NCI-H1436 treated with DMSO at 0.1 percent for 48 hours (cell line): ENCODE measurements at places on chromosomes 5 and 9.
A peak's percentile ranks its signal among the peaks of the same experiment; 100 is the strongest.

- no peak for DNase-seq
Observed at GRCh38 chr5:8241558-8241957, 372.6 kb downstream of the MTRR start.

DNA sequence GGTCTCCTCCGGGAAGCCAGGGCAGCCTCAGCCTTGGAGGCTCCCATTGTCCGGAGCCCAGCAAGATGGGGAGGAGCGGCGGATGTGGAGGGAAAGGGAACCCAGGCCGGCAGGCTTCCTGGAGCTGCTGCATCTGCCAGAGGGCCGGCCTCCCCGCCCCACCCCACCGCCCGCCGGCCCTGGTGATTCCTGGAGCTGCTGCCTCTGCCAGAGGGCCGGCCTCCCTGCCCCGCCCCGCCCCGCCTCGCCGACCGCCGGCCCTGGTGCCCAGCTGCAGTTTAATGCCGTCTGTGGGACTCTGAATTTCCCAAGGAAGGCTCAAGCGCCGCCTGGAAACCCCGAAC is 31.6 kb downstream of the EXD3 start:
- DNase-seq, result no peak

GRCh38 chr5:94562327-94562971 is 56.0 kb downstream of the KIAA0825 start:
- no peak for DNase-seq

DNA sequence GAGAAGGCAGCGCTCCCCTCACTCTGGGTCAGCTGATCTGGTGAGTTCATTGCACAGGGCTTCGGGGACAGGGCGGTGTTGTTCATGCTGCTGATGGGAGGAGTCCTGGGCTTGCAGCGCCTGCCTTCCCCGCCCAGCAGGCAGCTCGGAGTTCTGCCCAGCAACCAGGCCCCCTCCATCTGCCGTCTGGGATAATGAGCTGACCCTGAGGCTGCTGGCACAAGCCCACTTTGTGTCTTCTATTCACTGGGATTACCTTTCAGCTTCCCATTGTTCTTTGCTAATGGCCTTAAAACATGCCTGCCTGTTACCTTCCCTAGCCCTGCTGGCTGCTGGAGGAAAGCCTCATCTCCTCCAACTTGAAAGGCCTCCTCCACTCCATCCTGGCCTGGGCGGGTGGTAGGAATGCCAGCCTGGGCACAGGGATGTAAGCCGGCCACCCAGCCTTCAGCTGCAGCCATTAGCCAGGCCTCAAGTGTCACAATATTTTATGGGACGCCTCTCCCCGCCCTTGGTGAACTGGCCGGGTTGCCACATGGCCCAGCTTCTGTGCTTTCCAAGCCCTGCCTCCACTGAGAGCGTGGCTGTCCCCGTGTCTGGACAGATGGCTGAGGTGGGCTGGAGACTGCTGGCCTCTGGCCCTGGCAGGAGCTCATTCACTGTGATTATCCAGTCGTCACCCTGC is 70.4 kb downstream of the GADD45G start:
- DNase-seq, result peak; percentile 85

DNA sequence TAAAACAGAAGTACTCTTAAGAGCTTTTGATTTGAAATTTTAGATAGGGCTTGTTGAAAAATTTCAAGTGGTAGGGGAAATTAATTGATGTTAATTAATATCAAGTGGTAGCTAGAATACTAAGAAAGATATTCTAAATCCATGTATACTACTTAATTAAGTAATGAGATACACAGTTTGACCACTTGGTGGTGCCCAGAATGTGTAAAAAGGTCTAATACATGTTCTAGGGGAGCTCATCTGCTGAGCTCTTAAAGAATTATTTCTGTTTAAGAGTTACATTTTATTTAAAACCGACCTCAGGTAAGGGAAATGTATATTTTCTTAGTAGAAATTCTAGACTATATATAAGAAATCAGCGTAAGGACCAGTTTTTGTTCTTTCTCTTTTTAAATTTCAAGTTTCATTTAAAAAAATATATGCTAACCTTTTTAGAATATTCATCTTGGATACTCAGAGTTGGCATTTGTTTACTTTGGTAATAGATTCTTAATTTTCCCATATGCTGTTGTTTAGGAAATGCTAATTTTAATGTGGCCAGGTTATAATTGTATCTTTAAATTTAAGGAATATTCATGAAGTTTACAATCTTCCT is 61.5 kb downstream of the LNPEP start:
- no peak for DNase-seq

- DNase-seq, result no peak
Observed at GRCh38 chr9:136351252-136351800, 12.2 kb downstream of the DNLZ start.

GRCh38 chr5:150347451-150347850 is 10.0 kb upstream of the TCOF1 start:
- DNase-seq, result no peak

DNA sequence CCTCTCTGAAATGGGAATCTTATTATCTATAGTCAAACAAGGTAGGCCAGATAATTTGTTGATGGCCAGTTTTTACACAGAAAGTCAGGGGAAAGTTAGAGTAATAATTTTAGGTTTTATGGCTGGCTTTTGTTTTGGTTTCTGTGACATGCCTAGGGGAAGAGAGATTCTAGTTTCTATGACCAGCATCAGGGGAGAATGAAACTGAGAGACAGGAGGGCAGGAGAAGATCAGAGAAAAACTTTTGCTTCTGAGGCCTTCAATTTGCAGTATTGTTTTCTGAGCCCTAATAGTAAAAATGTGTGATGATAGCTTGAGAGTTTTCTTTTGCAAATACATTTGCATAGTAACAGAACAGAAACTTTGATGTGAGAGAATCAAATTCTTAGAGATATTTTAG is 564.3 kb downstream of the ZNF608 start:
- DNase-seq, result no peak

DNA sequence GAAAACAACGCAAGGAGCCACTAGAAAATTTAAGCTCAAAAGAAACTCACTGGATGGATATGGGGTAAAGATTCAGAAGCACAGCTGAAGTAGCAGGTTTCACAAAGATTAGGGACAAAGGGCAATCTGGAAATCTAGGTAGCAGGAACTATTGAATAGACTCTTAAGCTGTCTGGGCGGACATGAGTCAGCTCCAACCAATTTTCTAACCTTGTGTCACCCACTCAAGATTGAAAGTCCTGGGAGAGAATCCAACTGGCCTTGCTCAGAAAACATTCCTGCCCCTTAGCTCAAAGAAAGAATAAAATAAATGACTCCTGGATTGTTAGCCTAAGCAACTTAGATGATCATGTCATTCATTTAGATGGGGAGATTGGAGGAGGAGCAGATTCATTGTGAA is 69.2 kb downstream of the STK32A start:
- no peak for DNase-seq

DNA sequence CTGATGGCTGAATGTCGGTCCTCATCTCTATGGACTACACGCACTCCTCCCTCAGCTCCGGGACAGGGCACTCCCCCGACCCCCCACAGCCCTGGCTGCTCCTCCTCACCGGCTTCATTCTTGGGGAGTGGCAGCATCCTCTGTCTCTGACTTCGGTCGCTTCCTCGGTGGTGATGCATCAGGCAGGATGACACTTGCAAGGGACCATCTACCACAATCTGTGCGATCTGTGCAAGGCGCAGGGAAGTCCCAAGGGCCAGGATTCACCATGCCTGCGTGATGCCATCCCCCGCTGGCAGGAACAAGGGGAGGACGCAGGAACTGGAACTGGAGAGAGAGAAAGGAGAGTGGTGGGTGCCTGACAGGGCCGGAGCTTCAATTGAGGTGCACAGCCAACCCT is 2.2 kb upstream of the CACNA1B start:
- DNase-seq, result no peak

GRCh38 chr9:38051780-38052546 is 17.1 kb downstream of the SHB start:
- no peak for DNase-seq

DNA sequence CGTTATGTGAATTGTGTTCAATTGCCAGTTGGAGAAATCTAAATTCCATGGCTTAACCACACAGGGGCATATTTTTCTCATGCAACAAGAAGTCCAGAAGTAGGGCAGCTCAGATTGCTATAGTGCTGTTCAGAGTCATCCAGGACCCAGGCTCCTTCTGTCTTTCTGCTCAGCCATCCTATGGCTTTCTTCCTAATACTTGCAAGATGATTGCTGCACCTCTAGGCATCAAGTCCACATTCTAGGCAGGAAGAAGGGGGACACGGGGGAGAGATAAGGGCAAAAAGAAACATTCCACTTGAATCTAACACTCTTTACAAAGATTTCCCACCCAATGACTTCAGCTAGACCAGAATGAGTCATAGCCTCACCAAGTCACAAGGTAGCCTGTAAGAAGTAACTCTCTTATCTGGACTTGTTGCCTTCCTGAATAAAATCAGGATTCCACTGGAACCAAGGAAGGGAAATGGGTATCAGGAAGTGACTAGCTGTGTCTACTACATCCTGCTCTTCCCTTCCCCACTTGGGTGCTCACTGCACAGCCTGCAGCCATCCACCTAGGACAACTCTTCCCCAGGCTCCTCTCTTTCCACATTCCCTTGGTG is 5.3 kb downstream of the ERAP2 start:
- DNase-seq, result no peak

GRCh38 chr5:32604800-32605765 is 19.7 kb downstream of the SUB1 start:
- DNase-seq, result no peak

DNA sequence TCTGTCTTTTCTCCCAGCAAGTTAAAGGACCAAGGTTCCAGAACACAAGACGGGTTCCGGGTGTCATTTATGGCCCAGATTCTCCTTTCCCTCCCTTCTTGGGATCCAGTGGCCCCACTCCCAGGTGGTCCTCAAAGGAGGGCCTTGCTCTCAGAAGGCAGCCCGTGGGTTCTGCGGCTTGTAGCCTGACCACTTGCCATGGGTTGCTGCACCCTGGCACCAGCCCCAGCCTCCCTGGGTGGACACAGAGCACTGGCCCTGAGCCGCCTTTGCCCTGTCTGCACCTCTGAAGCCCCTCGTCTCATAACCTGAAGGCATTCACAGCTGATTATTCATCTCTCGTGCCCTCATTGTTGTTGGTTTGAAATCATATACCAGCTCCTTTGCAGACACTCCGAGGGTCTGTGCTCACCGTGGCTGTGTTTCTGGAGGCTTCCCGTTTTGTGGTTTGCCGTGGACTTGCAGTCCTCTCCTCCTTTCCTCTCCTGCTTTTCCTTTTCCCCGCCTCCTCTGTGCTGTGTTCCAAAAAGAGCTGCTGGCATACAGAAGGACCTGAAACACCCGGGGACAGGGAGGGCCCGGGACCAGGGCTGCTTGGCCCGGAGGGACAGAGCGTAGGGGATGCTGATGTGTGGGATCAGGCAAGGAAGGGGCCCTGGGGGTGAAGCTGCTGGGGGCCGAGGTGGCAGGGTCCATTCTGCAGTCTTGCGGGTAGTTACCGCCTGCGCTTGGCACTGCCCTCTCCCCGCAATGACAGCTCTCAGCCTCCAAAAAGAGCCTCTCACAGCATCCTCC is 49.5 kb upstream of the FCN2 start:
- DNase-seq, result no peak

GRCh38 chr5:132385326-132386105 is 16.0 kb downstream of the SLC22A5 start:
- no peak for DNase-seq
